Hematopoietic multipotent progenitor cell treated with erythropoietin and hydrocortisone succinate and interleukin-3 and kit ligand, for 17 days (in vitro differentiated cells): ENCODE measurements at places on chromosomes 4 and X.

- DNase-seq, result no peak
These were observed 71.5 kb downstream of the AFF1 start for GRCh38 chr4:87006426-87006675.

- DNase-seq, result no peak
These were observed 1045.0 kb downstream of the GLUD2 start for GRCh38 chrX:122092360-122092759.

DNA sequence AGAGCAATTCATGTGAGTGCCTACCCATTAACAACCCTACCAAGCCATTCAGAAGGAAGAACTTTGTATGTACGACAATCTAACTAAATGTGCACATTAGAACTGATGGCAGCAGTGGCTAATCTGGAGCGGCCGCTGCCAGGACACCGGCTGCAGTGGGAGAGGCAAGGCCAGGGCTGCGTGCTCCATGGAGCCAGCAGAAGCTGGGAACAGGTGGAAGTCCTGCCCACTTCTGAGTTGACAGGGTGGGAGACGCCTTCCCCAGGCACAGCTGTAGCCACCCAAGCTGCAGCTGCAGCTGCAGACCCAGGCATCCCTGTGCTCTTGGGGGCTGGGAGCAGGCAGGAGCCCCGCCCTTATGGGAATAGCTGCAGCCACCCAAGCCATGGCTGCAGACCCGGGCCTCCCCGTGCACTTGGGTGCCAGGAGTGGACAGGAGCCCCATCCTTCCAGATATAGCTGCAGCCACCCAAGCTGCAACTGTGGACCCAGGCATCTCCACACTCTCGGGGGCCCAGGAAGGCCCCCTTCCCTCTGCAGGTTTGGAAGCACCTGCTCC lies 79.1 kb upstream of the DDX60 start:
- no peak for DNase-seq

GRCh38 chr4:145939856-145940255 lies 1.2 kb upstream of the ZNF827 start:
- no peak for DNase-seq

GRCh38 chr4:127113844-127114362 lies 518.9 kb upstream of the INTU start:
- no peak for DNase-seq

GRCh38 chrX:110722135-110722534 lies 73.5 kb downstream of the CHRDL1 start:
- DNase-seq, result no peak

- DNase-seq, result no peak
These were observed 74.3 kb downstream of the TMEM156 start for GRCh38 chr4:38957893-38958292.
